ENCODE measurements at places on chromosomes 16 and 17.

DNA sequence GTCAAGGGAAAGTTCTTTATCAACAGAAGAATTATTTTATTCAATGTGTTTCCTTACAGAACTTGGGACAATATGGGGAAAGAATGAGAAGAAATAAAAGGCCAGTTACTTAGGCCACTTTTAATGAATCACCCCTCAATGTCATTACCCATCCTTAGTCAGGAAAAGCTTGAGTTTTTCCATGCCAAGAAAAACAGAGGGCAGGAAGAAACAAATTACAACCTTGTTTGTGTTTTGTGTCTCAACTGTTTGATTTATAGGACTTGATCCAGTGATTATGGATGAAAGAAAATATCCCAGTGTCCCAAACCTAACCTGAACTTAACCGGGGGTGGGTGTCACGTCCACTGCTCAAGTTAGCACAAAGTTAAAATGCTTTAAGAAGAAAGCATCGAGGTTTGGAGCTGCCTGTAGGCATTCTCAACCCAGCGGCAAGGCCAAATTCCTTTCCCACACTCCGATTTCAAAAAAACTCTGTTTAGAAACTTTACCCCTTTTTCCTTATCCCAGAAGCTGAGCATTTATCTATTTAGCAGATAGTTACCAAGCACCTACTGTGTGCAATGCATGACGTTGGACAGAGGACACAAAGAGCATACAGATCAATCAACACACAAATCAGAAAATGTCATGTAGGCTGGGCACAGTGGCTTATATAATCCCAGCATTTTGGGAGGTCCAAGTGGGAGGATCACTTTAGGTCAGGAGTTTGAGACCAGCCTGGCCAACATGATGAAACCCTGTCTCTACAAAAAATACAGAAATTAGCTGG, 14.0 kb upstream of the CYB5B start:
- DNase-seq, result no peak

- DNase-seq, result no peak
These were observed 223.0 kb downstream of the NTN1 start for GRCh38 chr17:9244066-9245052.

GRCh38 chr16:74990832-74991231, 5.9 kb upstream of the WDR59 start:
- DNase-seq, result no peak

GRCh38 chr16:26988186-26988585, 78.5 kb upstream of the C16orf82 start:
- DNase-seq, result no peak

DNA sequence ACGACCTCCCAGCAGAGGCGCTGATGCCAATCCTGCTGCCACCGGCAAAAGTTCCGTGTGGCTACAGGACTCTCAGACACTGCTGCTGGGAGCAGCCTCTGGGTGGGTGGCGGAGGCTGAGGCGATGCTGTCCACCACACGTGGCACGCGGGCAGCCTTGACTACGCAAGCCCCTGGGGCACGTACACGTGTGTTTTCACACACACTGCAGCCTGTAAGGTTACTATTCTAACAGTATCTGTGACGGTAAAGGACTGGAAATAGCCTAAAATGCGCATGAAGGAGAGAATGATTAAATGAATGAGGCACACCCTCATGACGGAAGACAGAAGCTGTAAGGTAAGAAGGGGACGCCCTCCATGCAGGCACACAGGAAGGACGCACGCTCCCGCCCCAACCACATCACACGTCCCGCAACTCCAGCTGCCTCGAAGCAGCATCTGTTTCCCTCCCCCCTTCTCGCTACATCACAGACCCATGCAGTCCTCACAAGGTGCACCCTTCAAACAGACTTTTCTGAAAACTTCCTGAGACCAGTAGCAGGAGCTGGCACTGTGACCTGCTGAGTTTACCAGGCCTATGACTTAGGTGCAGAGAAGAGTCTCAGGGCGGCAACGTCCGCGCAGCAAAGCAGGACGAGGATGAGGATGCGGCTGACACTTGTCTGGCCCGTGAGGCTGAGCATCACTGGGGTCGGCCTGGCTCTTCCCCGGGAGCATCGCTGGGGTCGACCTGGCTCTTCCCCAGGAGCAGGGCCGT, 28.7 kb upstream of the FASN start:
- DNase-seq, result peak; percentile 37

- no peak for DNase-seq
These were observed 11.2 kb downstream of the COL1A1 start for GRCh38 chr17:50190293-50190602.

Measured in stimulated activated CD4-positive, alpha-beta T cell treated with anti-CD3 and anti-CD28 coated beads, Interleukin-2, amount 100 ng/mL, for 48 hours (primary cell).